Osteoblast (primary cell): ENCODE measurements at places on chromosomes 7 and 10.

GRCh38 chr10:124025660-124026588 lies 67.5 kb downstream of the CHST15 start:
- H3K27ac ChIP-seq: no peak overlapping the region
- no peak overlapping the region for H3K4me3 ChIP-seq
- H3K27me3 ChIP-seq: no peaks in the 10 kb centered on the region
- peak; percentile 76 for DNase-seq
- H3K4me1 ChIP-seq: peaks cover 3% of the 10 kb centered on the region

DNA sequence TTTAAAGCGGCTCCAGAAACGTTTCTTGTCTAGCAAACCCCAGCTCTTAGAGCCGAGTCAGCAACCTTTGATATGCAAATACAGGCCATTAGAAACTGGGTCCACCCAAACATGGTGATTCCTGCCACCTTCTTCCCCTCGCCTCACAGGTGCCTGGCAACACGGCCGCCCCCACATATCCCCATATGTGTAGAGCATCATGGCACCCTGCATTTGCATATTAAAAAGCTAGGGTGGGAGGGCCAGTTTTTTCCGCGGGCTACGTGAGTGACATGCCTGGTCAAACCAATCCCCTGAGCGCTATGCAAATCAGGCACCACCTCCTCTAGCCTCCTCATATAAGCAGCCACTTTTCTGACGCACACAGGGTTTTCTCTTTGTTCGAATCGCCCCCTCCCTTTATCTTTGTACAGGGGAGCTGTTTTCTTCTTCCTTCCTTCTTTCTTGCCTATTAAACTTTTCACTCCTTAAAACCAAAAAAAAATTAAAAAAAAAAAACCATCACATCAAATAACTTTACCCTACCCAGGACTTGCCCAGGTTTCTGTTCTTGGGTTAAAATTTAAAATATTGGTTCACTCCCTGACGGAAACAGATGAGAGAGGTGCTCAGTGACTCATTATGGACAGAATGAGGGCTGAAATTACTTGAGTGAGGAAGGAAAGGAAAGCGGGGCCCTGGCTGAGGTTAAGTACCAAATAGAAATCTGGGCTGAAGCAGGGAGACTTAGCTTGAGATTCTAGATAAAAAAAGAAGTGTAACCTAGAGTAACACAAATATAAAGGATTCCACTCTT lies 59.8 kb downstream of the COA1 start:
- no peak overlapping the region for H3K27ac ChIP-seq
- H3K36me3 ChIP-seq: no peaks in the 10 kb centered on the region
- H3K4me1 ChIP-seq: peaks cover 4% of the 10 kb centered on the region
- H3K4me3 ChIP-seq: no peak overlapping the region

DNA sequence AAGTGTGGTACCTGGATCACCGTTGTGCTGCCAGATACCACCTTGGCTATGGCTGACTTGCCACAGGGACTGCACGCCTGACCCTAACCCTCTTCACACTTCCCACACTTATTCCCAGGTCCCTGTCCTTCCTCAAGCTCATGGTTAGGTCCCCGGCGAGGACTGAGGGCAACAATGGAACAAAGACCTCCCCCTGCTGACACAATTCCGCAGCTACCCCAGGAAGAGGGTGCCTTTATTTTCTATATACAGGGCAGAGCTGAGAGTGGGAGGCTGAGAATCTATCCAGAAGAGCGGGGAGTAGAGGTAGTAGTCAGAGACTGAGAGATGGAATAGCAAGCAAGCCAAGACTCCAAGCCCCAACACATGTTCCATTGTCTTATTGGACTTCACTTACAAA lies 118.1 kb upstream of the SEM1 start:
- H3K27me3 ChIP-seq: no peaks in the 10 kb centered on the region
- H3K4me1 ChIP-seq: peaks cover 6% of the 10 kb centered on the region
- no peaks in the 10 kb centered on the region for H3K36me3 ChIP-seq
- no peak overlapping the region for H3K4me3 ChIP-seq

DNA sequence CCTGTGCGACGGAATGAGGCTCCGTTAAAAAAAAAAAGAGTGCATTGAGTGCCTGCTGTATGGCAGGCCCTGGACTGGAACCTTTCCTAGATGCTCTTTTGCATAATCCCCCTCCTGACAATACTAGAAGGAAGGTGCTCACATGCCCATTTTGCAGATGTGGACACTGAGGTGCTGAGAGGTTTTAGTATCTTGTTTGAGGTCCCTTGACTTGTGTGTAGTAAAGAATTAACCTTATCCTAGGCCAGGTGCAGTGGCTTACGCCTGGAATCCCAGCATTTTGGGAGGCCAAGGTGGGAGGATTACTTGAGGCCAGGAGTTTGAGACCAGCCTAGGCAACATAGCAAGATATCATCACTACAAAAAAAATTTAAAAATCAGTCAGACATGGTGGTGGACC lies 46.6 kb downstream of the TMEM130 start:
- peaks cover 7% of the 10 kb centered on the region for H3K4me1 ChIP-seq
- H3K4me3 ChIP-seq: no peak overlapping the region
- no peak for DNase-seq
- no peak overlapping the region for H3K27ac ChIP-seq

DNA sequence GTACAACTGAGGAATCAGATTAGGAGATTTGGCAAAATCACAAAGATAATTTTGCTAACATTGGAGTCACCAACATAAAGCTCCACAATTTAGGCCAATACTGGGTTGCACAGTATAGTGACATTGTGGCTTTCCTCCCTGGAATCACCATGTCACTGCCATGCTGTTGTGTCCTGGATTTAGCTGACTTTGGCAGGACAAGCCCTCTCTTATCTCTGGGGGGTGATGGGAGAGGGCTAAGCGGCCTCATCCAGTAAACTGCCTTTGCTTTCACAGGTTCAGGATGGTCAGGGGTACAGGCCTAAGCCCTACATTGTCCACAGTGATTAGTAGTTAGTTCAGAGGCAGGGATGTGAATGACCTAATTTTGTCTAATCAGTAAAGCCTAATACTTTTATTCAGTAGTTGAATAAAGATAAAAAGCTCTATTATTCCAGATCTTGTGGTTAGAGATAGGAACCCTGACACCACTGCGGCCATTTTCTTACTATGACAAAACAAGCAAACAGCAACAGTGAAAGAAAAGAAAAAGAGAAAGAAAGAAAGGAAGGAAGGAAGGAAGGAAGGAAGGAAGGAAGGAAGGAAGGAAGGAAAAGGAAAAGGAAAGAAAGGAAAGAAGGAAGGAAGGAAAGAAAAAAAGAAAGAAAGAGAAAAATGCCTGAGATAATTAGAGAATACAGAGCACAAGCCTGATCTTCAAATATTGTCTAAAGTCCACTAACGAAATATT lies 140.1 kb downstream of the ETV1 start:
- H3K4me1 ChIP-seq: peaks cover 37% of the 10 kb centered on the region
- no peaks in the 10 kb centered on the region for H3K27me3 ChIP-seq
- DNase-seq: peak; percentile 53
- H3K4me3 ChIP-seq: no peak overlapping the region

DNA sequence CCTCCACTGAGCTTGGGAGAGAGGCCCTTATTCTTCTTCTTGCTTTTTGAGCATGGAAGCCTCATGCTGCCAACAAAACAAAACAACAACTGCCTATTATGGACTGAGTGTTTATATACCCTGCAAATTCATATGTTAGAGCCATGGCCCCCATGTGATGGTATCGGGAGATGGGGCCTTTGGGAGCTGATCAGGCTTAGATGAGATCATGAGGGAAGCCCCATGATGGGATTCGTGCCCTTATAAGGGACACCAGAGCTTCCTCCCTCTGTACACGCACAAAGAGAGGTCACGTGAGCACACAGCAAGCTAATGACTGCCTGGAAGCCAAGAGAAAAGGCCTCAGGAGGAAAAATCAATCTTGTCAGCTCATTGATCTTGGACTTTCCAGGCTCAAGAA lies 235.0 kb downstream of the FANK1 start:
- peak; percentile 50 for DNase-seq
- no peak overlapping the region for H3K4me3 ChIP-seq
- H3K36me3 ChIP-seq: peaks cover 62% of the 10 kb centered on the region
- peak overlapping the region; percentile 67 for H3K27ac ChIP-seq
- H3K4me1 ChIP-seq: peaks cover 25% of the 10 kb centered on the region

DNA sequence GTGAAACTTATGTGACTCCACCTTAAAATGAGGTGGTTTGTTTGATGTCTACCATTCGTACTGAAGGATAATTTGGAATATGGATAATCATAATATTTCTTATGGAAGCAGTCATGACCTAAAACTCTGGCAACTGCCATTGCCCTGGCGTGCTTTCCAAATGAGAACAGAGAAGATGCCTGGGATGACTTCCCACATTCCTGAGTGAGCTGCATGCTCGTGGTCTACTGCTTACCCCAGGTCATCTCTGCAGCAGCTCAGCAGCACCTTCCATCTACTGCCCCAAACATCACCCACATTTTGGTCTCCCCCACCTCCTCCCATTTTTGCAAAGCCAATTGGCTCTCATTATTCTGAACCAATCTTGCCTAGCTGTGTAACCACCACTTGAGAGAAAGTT lies 40.1 kb downstream of the LYZL1 start:
- H3K27me3 ChIP-seq: no peaks in the 10 kb centered on the region
- DNase-seq: peak; percentile 91
- peaks cover 28% of the 10 kb centered on the region for H3K4me1 ChIP-seq
- no peaks in the 10 kb centered on the region for H3K36me3 ChIP-seq

DNA sequence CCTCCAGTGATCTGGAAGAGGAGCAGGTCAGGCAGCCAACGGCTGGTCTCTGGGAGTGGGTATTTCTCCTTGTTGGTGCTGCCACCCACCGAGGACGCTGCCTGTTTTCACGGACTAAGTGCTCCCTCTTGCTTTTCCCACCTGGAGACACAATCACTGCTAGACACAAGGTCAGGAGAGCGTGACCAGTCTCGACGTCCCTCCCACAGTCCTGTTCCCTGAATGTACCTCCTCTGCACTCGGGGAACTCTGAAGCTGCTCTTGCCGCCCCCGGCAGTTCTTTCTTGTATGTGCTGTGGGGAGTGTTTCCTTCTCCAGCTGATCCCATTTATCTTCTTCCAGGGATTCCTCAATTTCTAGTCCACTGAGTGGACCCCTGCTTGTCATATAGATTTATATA lies 89.4 kb downstream of the CYTH3 start:
- DNase-seq: peak; percentile 61
- H3K36me3 ChIP-seq: peaks cover 23% of the 10 kb centered on the region
- no peak overlapping the region for H3K4me3 ChIP-seq
- no peak overlapping the region for H3K27ac ChIP-seq
- peaks cover 6% of the 10 kb centered on the region for H3K4me1 ChIP-seq
- no peaks in the 10 kb centered on the region for H3K27me3 ChIP-seq

GRCh38 chr7:68604541-68604940 lies 993.7 kb upstream of the AUTS2 start:
- H3K4me1 ChIP-seq: no peaks in the 10 kb centered on the region
- H3K27ac ChIP-seq: no peak overlapping the region
- no peak for DNase-seq
- H3K27me3 ChIP-seq: no peaks in the 10 kb centered on the region

DNA sequence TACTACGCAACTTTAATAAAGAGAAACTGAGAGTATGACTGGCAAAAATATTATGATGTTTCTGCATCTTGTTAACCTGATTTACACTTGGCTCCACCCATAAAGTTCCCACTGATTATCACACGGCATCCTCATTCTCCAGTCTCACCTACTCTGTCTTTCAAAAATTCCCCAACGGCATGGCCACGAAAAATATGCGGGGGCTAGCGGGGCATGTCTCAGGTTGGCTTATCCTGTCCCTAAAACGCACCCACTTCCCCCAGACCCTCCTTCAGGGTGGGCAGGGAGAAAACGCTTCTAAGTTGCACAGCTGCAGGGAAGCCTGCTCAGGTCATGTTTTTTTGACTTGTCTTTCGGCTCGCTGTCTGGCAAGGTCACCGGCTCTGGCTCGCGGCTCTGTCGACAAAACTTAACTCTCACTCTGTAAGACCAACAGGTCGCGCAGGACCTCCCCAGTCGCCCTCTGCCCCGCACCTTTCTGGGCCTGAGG lies 3.8 kb downstream of the CDK6 start:
- H3K27ac ChIP-seq: peak overlapping the region; percentile 98
- H3K4me1 ChIP-seq: peaks cover 28% of the 10 kb centered on the region
- no peaks in the 10 kb centered on the region for H3K27me3 ChIP-seq
- H3K36me3 ChIP-seq: peaks cover 6% of the 10 kb centered on the region
- H3K4me3 ChIP-seq: peak overlapping the region; percentile 95
- peak; percentile 64 for DNase-seq

DNA sequence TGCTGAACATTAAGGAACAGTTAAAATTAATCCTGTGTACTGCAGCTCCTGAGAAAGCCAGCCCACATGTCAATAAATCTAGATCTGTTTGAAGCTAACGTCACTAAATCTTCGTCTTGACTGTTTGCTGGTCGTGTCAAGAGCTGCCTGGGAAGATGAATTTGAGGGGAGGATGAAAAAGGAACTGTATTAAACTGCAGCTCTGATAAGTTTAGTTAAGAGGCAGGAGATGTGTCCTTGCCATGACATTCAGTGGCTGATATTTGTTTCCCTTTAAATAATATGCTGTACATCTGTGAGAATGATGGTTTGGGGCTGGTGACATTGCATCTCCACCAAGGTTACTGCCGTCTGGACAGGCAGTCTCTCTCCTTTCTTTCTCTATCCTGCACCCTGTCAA lies 435.3 kb downstream of the LRMDA start:
- no peak overlapping the region for H3K4me3 ChIP-seq
- H3K27ac ChIP-seq: no peak overlapping the region
- H3K36me3 ChIP-seq: no peaks in the 10 kb centered on the region

DNA sequence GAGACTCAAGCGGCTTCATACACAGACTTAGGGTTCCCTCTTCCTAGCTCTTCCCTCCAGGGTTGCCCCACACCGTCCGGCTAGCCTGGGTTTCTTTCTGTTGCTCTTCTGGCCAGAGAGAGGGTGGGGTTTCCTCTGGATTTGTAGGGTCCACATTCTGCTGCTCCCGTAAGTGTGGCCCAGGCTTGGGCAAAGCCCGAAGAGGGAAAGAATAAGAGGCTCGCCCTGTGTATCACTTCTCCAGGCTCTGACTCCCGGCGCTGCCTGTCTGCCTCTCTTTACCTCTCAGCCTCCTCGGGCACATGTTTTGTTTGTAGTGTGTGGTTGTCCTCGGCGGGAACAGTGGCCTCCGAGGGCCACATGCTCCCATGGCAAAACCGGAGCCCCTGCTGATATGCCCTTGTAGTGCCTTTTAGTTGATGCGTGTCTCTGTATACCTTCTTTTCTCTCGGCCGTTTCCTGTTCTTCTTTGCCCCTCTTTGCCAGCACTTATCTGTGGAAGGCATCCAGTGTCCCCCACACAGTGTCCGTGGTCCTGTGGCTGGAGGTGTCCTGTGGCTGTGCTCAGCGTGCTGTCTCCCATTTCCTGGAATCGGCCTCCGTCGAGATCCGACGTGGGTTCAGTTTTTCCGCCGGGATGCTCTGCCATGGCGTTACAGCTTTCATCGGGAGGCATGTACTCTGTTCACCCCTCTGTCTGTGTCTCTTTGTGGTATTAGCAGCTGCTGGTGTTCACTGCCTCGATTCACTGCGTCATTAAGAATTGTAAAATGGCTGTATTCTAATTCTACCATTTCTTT lies 102.9 kb downstream of the INPP5A start:
- peak; percentile 75 for DNase-seq
- no peaks in the 10 kb centered on the region for H3K27me3 ChIP-seq
- no peaks in the 10 kb centered on the region for H3K36me3 ChIP-seq
- no peak overlapping the region for H3K4me3 ChIP-seq
